Activated CD4-positive, alpha-beta T cell treated with anti-CD3 and anti-CD28 coated beads, Interleukin-2, amount 10 ng/mL, durations not matched to agents 7 days and 5 days (primary cell): ENCODE measurements at places on chromosomes 2 and 18.

DNA sequence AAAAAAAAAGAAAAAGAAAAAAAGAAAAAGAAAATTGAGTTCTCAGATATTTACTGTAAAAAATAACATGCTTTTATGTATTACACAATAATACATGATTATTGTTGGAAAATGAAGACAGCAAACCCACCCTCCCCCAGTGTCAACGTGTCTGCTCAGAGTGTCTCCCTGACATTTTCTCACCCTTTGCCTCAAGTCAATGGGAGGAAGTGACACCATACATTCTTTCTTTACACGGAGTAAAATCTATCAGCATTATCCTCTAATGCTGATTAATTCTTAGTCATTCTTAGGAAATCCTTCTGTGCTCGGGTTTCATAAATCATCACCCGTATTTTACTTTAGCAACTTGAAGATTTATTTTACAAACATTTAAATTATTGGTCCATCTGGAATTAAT lies 32.0 kb downstream of the CTAGE1 start:
- no peak for DNase-seq

- no peak for DNase-seq
Measured at GRCh38 chr2:234827096-234827860, 124.5 kb upstream of the SH3BP4 start.

DNA sequence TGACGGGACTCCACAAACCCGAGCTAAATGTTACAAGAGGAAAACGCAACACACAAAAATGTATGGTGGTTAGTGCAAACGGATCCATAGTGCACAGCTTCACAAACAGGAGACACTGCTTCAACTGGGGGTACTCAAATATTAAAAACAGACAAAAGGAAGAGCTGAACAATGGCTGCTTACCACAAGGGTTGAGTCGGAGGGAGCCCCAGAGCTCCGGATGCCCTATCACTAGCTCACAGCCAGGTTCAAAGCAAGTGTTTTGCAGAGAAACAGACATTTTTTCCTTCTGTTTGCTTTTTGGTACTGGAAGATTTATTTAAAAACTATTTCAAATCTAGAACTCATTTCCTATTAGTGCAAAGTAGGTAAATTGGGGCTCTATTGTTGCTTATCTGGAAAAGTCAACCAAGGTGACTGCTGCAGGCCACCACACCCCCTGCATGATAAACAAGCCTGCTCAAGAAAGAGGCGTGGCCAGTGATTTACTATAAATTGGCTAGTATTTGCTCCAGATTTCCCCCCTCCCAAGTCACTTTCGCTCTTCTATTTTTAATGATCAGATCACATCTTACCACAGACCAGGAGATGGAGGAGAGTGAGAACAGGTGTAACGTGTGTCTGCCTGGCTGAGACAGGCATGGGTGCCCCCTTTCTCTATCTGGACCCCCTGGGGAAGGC lies 46.5 kb downstream of the ZAP70 start:
- DNase-seq, result no peak

- DNase-seq, result no peak
Measured at GRCh38 chr2:168169097-168169745, 78.2 kb downstream of the STK39 start.

- no peak for DNase-seq
Measured at GRCh38 chr2:167814881-167815718, 432.3 kb downstream of the STK39 start.

DNA sequence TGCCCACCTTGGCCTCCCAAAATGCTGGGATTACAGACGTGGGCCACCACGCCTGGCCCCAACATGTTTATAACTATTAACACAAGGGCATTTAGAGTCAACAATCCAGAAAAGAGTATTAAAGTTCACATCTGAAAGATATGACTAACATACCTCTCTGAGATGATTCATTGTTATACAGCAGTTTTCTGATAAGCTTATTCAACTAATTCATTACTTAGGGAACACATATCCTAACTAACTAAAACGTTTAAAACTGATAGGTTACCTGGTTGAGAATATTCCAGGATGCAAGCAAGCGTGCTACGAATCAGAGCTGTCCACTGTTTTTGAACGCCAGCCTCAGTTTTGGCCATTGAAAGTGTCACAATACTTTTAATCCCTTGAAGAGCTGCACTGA lies 34.0 kb upstream of the STRN start:
- DNase-seq, result no peak

GRCh38 chr2:16088035-16088801 lies 147.9 kb downstream of the MYCN start:
- no peak for DNase-seq

GRCh38 chr18:63238693-63239075 lies 80.9 kb downstream of the BCL2 start:
- DNase-seq, result no peak

GRCh38 chr18:47930199-47930930 lies at the start of gene SMAD2:
Gene SMAD2 (minus strand): TSS chr18:47930659. CDS start chr18:47896756, 33,903 bp downstream.
- peak; percentile 76 for DNase-seq

GRCh38 chr2:99487906-99488305 lies 1.9 kb downstream of the REV1 start:
- no peak for DNase-seq

DNA sequence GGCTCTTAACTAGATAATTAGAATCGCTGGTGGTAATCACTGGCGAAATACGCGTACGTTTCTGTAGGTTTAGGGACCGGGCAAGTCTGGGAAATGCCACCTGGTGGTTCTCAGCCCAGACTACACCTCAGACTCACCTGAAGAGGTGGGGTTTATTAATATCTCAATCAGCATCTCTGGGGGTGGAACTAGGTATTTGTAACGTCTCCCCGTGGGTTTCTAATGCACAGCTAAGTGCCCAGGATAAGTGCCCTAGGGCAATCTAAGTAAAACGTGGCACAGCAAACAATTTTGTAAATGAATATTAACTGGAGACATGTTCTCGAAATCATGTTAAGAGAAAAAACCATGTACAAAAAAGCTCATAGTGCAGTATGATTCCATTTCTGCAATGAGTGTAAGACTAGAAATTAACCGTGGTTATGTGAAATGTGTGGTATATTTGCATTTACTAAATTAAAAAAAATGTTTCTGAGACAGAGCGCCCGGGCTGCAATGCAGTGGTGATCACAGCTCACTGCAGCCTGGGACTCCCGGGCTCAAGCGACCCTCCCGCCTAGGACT lies 760 bp upstream of the CNOT11 start:
- peak; percentile 17 for DNase-seq

DNA sequence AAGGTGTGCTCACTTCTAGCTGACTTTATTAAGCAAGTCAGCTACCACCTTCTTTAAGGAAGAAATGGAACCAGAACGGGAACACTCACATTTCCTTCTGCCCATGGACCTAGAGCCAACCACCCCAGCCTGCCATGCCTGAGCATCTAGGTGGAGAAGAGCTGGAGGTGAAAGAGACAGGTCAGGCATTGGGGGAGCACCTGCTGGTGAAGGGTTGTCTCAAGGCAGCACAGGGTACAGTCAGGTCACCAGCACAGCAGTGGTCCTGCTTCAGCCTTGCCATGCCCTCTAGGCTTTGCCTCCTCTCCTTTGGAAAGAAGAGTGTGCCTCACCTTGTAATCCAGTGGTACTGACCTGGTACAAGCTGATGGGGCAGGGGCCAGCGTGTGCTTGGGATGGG lies 107.9 kb downstream of the KCNF1 start:
- no peak for DNase-seq

- no peak for DNase-seq
Measured at GRCh38 chr2:229672021-229672420, 42.3 kb downstream of the DNER start.

- DNase-seq, result no peak
Measured at GRCh38 chr2:190505696-190506095, 28.8 kb downstream of the NEMP2 start.

GRCh38 chr2:45957533-45958227 lies 306.2 kb downstream of the PRKCE start:
- no peak for DNase-seq

DNA sequence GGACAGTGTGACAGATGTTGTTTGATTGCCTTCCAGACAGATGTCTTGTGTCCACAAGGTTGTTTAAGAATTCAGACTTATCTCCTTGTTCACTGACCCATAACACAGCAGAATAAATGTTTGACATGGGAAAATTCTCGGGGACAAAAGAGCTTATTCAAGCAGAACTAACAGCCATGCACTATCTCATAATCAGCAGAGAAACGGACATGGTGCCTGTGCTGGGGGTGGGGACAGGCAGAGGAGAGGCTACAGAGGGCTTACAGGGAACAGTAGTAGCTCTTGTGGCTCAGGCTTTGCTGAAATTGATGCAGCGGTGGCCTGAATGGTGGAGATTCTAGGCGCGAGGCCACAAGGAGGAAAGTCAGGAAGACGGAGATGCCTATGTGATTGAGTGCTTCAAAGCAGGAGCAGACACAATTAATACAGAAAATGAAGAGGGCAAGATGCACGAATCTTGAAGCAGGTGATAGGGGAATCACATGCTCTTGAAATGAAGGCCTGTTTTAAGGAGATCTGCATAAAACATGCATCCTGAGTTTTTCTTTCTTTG lies 62.0 kb upstream of the CAB39 start:
- no peak for DNase-seq

DNA sequence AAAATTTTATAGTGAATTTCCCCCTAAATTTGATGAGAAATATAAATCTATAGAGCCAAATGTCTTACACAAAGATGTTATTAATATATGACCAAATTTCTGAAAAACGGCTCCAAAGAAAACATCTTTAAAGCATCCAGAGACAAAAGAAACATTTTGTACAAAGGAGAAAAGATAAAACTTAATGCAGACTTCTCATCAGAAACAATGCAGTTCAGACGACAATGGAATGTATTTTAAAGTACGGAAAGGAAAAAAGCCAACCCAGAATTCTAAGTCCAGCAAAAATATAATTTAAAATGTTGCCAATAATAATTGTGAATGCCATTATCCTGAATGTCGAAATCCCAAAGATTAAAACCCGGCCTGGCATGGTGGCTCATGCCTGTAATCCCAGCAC lies 129.4 kb downstream of the MCFD2 start:
- DNase-seq, result no peak

DNA sequence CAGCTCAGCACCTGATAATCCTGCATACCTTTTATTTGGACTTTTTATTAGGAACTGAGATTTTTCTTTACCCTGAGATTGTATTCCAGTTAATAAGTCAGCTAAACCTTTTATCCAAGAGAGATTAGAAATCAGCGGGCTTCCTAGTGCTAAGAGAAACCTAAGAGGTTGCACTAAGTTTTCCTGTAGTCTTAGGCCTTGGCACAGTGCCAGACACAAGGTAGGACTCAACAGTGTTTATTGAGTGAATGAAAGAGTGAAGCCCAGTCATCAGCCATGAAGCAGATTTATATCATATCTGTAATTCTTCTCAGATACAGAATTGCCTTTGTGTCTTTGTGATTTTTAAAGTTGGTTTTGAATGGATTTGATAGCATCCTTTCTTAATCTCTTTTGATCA lies 13.6 kb downstream of the OTX1 start:
- no peak for DNase-seq
